A673 (cell line): ENCODE measurements at places on chromosomes 2 and 18. TPM values are rescaled to one million over a fixed set of nuclear protein-coding genes. Genes with fewer than 3 reads are reported as not detected.
A peak's percentile ranks its signal among the peaks of the same experiment; 100 is the strongest.

Gene MC4R
- total RNA-seq, result not detected in 2 replicates

Gene EGR4
- 1.9 and 2.0 TPM in 2 replicates for total RNA-seq

DNA sequence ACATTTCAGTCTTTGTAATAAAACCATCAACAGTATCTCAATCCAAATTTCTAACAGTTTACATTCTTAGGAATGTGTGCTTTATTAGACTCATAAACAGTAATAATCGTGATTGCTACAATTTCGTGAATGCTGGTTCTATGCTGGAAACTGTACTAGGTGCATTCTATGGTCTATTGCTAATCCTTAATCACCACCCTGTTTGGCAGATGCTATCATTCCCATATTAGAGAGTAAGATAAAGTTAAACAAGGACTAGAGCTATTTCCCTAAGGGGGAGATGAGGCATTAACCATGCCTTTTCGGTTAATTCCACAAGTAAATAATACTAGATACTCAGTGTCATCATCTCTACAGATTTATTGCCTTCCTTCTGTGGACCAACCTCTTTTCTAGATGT, 244.0 kb downstream of the PAX3 start:
- no peak overlapping the region for H3K4me3 ChIP-seq
- DNase-seq, result no peak
- H3K27me3 ChIP-seq, result no peaks in the 10 kb centered on the region
- no peak overlapping the region for H3K27ac ChIP-seq
- peaks cover 53% of the 10 kb centered on the region for H3K4me1 ChIP-seq

GRCh38 chr18:13223311-13224143, 5.0 kb downstream of the LDLRAD4 start:
- H3K4me1 ChIP-seq, result peaks cover 16% of the 10 kb centered on the region
- DNase-seq, result no peak
- H3K36me3 ChIP-seq, result no peaks in the 10 kb centered on the region
- H3K27me3 ChIP-seq, result peaks cover 35% of the 10 kb centered on the region
- H3K4me3 ChIP-seq, result no peak overlapping the region
- no peak overlapping the region for H3K27ac ChIP-seq

- H3K4me3 ChIP-seq, result no peak overlapping the region
- DNase-seq, result no peak
- H3K27ac ChIP-seq, result no peak overlapping the region
Observed at GRCh38 chr2:118813111-118813510, 34.3 kb downstream of the EN1 start.

Gene KCNE4
- 68.0 and 82.5 TPM in 2 replicates for total RNA-seq

GRCh38 chr2:193668557-193669323, 1474.0 kb upstream of the TMEFF2 start:
- no peak for DNase-seq
- H3K4me1 ChIP-seq, result no peaks in the 10 kb centered on the region
- no peak overlapping the region for H3K4me3 ChIP-seq
- H3K36me3 ChIP-seq, result no peaks in the 10 kb centered on the region

Gene ALPG
- total RNA-seq, result not detected in 2 replicates

Gene REG1B
- total RNA-seq, result not detected in 2 replicates

Gene ROCK2
- 46.2 and 49.4 TPM in 2 replicates for total RNA-seq

Gene C2orf80
- total RNA-seq, result not detected in 2 replicates

Gene IL18RAP
- total RNA-seq, result not detected in 2 replicates

Gene G6PC2
- total RNA-seq, result not detected in 2 replicates

Gene EHD3
- total RNA-seq, result 4.4 and 4.8 TPM in 2 replicates

DNA sequence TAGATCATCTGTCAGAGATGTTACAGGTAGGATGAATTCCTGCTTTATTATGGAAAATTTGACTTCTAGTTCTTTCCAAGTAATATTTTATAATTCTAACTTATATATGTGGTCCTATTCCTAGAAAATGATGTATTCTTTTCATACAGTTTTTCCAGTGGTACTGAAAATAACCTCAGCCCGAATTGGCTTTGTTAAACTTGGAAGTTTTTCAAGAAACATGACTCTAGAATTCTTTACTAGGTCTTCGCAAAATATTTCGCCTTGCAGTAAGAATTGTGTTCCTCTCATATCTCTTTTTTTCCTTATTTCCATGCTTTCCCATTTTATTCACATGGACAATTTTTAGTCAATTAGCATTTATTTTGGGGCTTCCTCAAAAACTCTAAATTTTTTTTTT, 60.5 kb downstream of the BMPR2 start:
- H3K27ac ChIP-seq, result no peak overlapping the region
- DNase-seq, result no peak
- H3K4me3 ChIP-seq, result no peak overlapping the region

- no peaks in the 10 kb centered on the region for H3K4me1 ChIP-seq
- no peak overlapping the region for H3K27ac ChIP-seq
- DNase-seq, result peak; percentile 44
- H3K4me3 ChIP-seq, result no peak overlapping the region
Observed at GRCh38 chr2:62774555-62775366, 69.2 kb downstream of the EHBP1 start.

Gene FAM136A
- total RNA-seq, result 71.6 and 77.7 TPM in 2 replicates

DNA sequence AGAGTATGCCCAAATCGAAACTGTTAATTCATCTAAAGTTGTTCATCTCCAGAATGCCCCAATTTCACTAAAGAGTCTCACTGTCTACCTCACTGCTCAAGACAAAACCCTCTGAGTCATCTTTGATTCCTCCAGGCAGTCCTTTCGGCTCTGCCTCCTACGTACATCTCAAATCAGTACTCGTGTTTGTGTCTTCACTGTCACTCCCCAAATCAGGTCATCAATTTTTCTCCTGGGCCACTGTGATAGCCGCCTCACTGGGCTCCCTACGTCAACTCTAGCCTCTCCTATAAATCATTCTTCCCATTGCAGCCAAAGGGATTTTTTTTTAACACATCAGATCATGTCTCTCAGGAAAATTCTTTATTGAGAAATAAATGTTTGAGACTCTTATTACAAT, 42.1 kb upstream of the TTC39C start:
- no peaks in the 10 kb centered on the region for H3K27me3 ChIP-seq
- DNase-seq, result no peak
- H3K27ac ChIP-seq, result no peak overlapping the region
- no peaks in the 10 kb centered on the region for H3K36me3 ChIP-seq
- H3K4me1 ChIP-seq, result peaks cover 5% of the 10 kb centered on the region

Gene NYAP2
- not detected in 2 replicates for total RNA-seq

GRCh38 chr18:46040747-46041104, 31.3 kb downstream of the PSTPIP2 start:
- H3K4me1 ChIP-seq, result no peaks in the 10 kb centered on the region
- H3K4me3 ChIP-seq, result no peak overlapping the region
- no peaks in the 10 kb centered on the region for H3K27me3 ChIP-seq
- no peak for DNase-seq
- H3K36me3 ChIP-seq, result no peaks in the 10 kb centered on the region

GRCh38 chr2:223562078-223562477, 40.1 kb downstream of the SCG2 start:
- no peak for DNase-seq
- H3K4me3 ChIP-seq, result no peak overlapping the region
- peaks cover 21% of the 10 kb centered on the region for H3K4me1 ChIP-seq
- H3K27me3 ChIP-seq, result no peaks in the 10 kb centered on the region

Gene AQP12A
- total RNA-seq, result not detected in 2 replicates

- no peak for DNase-seq
- H3K27ac ChIP-seq, result no peak overlapping the region
- no peak overlapping the region for H3K4me3 ChIP-seq
- no peaks in the 10 kb centered on the region for H3K36me3 ChIP-seq
- no peaks in the 10 kb centered on the region for H3K4me1 ChIP-seq
- no peaks in the 10 kb centered on the region for H3K27me3 ChIP-seq
Observed at GRCh38 chr2:31248139-31248538, 14.2 kb downstream of the EHD3 start.

DNA sequence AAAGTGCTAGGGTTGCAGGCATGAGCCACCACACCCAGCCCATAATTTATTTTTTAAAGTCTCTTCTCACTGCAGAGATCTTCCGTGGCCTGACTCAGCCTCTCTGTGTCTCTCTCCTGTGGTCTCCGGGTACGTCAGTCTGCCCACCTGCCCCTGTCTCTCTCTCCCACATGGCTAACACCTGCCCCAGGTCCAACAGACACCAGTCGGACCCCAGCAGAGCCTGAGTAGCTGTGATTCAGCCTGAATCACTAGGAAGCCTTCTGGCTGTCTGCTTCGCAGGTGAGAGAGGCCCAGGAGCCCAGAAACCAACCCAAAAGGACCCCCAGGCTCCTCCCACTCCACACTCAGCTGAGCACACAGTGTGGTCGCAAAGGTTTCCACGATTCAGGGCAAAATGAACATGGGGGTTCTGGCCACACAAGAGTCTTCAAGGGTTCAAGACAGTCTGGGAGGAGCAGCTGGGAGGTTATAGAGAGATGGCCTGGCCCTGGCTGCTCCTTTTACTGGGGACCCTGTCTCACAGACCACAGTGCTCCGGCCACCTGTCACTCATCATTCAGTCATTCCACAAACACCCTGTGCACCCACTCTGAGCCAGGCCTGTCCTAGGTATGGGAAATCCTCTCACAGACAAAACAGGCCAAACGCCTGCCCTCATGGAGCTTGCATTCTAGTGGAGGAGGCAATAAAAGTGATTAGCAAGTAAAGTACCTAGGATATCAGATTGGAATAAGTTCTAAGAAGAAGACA, 8.6 kb downstream of the RUFY4 start:
- H3K4me3 ChIP-seq, result no peak overlapping the region
- no peak for DNase-seq
- H3K27ac ChIP-seq, result no peak overlapping the region
- no peaks in the 10 kb centered on the region for H3K27me3 ChIP-seq

GRCh38 chr2:215140166-215140707, 1.8 kb upstream of the ABCA12 start:
- H3K27me3 ChIP-seq, result no peaks in the 10 kb centered on the region
- peaks cover 23% of the 10 kb centered on the region for H3K4me1 ChIP-seq
- no peak for DNase-seq
- no peak overlapping the region for H3K4me3 ChIP-seq
- no peaks in the 10 kb centered on the region for H3K36me3 ChIP-seq
- no peak overlapping the region for H3K27ac ChIP-seq

Gene CXCR1
- not detected in 2 replicates for total RNA-seq

DNA sequence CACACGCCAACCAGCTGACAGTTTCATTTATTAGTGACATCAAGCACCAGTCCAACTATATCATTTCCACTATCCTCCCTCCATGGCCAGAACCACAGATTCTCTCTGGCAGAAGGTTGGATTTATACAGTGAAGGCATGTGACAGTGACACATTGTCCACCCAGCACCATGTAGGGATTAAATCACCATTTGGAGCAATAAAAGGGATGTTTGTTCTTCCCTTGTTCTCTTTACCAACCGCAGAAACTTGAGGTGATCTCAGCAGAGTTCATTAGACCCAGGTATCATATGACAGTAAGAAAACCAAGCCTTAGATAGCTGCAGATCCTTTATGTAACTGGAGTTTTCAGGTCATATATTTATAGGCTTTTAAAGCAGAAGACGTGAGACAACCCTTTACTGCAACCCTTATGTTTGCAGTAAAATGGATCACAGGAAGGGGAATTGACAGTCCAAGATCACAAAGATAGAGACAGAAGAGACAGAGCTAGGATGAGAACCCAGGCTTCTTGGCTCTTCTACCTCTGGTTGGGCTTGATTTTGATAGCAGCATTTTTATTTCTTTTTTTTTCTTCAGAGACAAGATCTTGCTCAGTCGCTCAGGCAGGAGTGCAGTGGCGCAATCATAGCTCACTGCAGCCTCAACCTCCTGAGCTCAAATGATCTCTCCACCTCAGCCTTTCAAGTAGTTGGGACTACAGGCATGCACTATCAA, 80.1 kb downstream of the XDH start:
- H3K4me3 ChIP-seq, result no peak overlapping the region
- H3K27ac ChIP-seq, result no peak overlapping the region
- DNase-seq, result no peak
- H3K36me3 ChIP-seq, result no peaks in the 10 kb centered on the region
- no peaks in the 10 kb centered on the region for H3K4me1 ChIP-seq
- no peaks in the 10 kb centered on the region for H3K27me3 ChIP-seq

Gene BMP10
- total RNA-seq, result not detected in 2 replicates

Gene HSBP1L1
- 1.1 and 1.9 TPM in 2 replicates for total RNA-seq

- H3K4me3 ChIP-seq, result no peak overlapping the region
- peaks cover 71% of the 10 kb centered on the region for H3K27me3 ChIP-seq
- no peaks in the 10 kb centered on the region for H3K36me3 ChIP-seq
- no peaks in the 10 kb centered on the region for H3K4me1 ChIP-seq
Observed at GRCh38 chr2:136422512-136422911, 304.6 kb upstream of the CXCR4 start.

- peaks cover 30% of the 10 kb centered on the region for H3K4me1 ChIP-seq
- H3K4me3 ChIP-seq, result no peak overlapping the region
- H3K27me3 ChIP-seq, result peaks cover 32% of the 10 kb centered on the region
- no peak overlapping the region for H3K27ac ChIP-seq
- no peaks in the 10 kb centered on the region for H3K36me3 ChIP-seq
Observed at GRCh38 chr2:72143441-72144273, 4.0 kb downstream of the CYP26B1 start.

GRCh38 chr2:98438190-98439133, 6.2 kb upstream of the INPP4A start:
- H3K4me3 ChIP-seq, result no peak overlapping the region
- no peaks in the 10 kb centered on the region for H3K27me3 ChIP-seq
- H3K27ac ChIP-seq, result no peak overlapping the region
- H3K36me3 ChIP-seq, result no peaks in the 10 kb centered on the region

GRCh38 chr18:57975805-57976204, 68.2 kb upstream of the NEDD4L start:
- H3K36me3 ChIP-seq, result no peaks in the 10 kb centered on the region
- no peak for DNase-seq
- H3K27ac ChIP-seq, result no peak overlapping the region

Gene DQX1
- 0.50 and 0.71 TPM in 2 replicates for total RNA-seq

GRCh38 chr2:102391565-102391964, 31.4 kb upstream of the IL18RAP start:
- H3K4me3 ChIP-seq, result no peak overlapping the region
- peaks cover 20% of the 10 kb centered on the region for H3K27me3 ChIP-seq

DNA sequence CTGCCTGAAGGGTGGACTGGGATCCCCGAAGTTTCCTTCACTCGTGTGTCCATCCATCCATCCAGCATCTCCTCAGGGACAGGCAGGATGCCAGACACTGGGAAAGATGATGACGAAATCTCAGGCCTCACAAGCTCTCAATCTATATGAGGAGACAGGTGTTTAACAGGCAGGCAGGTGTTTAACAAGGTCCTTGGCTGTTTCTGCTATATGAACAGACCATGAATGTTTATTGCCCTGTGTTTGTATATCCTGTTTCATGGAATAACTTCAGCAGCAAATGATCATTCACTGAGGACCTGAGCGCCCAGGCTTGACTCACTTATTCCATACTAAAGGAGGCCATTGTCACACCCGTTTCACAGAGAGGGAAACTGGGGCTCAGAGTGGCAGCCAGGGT, 685.8 kb upstream of the HS6ST1 start:
- H3K4me1 ChIP-seq, result no peaks in the 10 kb centered on the region
- no peak for DNase-seq
- H3K36me3 ChIP-seq, result no peaks in the 10 kb centered on the region
- H3K27me3 ChIP-seq, result peaks cover 2% of the 10 kb centered on the region
- no peak overlapping the region for H3K4me3 ChIP-seq
- H3K27ac ChIP-seq, result no peak overlapping the region

- no peaks in the 10 kb centered on the region for H3K36me3 ChIP-seq
- no peak overlapping the region for H3K27ac ChIP-seq
- no peak for DNase-seq
Observed at GRCh38 chr2:204170411-204170810, 233.8 kb downstream of the ICOS start.
